Hematopoietic multipotent progenitor cell treated with erythropoietin and hydrocortisone succinate and interleukin-3 and kit ligand, for 17 days (in vitro differentiated cells): ENCODE measurements at places on chromosomes 3 and 15.

GRCh38 chr3:159855599-159856346 is 132.9 kb upstream of the IL12A start:
- DNase-seq = no peak

DNA sequence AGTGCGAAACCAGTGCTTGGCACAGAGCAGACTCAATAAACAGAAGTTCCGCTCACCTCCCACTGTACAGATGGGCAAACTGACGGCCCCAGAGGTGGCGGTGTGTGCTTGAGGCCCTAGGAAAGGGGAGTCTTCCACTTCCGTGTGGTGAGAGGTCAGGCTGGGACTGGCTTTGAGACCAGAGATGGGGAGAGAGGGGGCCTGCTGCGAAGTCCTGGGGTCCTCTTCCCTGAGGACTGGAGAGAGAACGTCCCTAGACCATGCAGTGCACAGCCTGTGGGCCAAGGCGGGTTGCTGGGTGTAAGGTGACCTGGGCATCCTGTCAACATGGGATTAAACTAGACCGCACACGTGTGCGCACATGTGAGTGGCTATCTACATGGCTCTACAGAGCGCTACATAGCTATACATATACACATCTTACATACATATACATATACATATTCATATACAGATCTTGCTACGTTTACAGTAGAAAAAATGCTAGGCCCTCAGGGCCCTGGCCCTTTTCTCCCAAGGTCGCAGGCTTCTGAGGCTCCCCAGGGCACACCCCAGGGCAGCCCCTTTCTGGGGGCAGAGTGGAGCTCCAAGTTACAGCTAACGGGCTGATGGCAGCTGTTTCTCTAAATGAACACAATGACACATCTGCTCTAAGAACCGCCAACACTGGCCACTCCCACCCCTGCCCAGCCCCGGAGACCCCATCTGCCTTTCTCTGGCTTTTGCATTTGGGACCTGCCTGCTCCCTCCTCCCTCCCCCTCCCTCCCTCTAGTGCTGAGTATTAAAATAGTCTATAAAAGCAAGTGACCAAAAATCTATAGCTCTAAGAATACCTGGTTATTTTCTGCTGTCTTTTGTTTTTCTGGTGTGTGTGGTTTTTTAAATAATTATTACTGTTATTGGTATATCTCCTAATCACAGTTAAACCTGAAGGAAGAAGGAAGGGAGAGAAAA is 47.0 kb downstream of the HCN4 start:
- DNase-seq = no peak

DNA sequence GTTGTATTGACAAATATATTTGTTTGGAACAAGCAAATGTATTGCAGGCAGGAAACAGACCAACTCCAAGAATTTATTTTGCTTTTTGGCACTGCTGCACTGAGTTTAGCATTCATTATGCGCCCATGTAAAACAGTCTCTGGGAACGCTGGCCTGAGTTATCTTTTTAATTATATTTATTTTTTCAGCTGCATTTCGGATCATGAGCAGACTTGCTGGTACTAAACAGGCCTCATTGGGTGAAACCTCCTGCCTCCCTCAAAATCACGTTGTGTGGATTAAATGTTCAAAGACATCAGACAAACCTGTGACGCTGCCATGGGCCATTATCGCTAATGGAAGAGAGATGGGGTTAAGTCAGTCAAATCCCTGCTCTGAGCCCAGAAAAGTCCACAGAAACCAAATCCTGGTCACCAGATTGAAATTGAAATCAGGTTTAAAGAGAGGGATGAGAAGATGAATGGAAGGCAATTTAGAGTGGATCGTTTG is 511.1 kb upstream of the PROK2 start:
- no peak for DNase-seq

- no peak for DNase-seq
These were observed 51.3 kb downstream of the CCK start for GRCh38 chr3:42214565-42215283.

DNA sequence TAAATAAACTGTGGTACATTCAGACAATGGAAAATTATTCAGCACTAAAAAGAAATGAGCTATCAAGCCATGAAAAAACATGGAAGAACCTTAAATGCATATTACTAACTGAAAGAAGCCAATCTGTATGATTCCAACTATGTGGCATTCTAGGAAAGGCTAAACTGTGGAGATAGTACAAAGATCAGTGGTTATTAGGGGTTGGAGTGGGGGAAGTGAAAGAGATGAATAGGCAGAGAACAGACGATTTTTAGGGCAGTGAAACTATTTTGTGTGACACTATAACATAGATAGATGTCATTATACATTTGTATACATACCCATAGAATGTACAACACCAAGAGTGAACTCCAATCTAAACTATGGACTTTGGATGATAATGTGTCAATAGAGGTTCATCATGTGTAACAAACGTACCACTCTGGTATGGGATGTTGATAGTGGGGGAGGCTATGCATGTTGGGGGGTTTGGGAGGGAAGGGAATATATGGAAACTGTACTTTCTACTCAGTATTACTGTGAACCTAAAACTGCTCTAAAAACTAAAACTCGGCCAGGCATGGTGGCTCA is 29.0 kb downstream of the RAB27A start:
- no peak for DNase-seq

- peak; percentile 74 for DNase-seq
These were observed 162.0 kb downstream of the KLF13 start for GRCh38 chr15:31488437-31489204.

DNA sequence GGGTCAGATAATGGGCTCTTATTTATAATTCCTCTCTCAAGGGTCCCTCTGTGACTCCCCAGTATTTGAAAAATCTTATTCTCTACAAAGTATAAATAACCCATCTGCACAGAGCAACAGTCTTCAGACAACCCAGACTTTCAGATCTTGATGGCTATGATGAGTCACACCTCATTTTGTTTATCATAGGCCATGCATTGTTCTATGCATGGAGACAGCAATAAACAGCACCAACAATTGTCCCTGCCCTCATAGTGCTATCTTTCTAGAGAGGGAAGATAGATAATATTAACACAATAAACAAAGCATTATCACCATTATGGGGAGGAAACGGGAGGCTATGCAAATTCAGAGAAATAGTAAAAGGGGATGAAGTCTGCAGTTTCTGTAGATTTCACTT is 13.4 kb downstream of the FHIT start:
- DNase-seq = no peak

GRCh38 chr3:46184469-46184868 is 23.6 kb downstream of the CCR1 start:
- DNase-seq = no peak

GRCh38 chr15:100537331-100537730 is 8.6 kb upstream of the CERS3 start:
- no peak for DNase-seq

DNA sequence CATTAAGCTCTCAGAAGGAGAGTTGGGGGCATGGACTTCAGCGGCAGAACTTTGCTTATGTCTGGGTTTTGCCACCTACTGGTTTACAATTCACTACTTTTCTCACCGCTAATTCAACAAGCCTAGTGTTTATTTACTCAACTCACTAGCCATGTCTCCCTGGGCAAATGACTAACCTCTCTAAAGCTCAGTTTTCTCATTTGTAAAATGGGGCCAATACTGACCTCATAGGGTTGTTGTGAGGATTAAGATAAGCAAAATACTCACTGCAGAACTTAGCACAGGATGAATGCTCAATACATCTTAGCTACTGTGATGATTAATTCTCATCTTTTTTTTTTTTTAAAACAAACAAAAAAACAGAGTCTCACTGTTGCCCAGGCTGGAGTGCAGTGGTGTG is 106.3 kb downstream of the CADPS start:
- DNase-seq = no peak

DNA sequence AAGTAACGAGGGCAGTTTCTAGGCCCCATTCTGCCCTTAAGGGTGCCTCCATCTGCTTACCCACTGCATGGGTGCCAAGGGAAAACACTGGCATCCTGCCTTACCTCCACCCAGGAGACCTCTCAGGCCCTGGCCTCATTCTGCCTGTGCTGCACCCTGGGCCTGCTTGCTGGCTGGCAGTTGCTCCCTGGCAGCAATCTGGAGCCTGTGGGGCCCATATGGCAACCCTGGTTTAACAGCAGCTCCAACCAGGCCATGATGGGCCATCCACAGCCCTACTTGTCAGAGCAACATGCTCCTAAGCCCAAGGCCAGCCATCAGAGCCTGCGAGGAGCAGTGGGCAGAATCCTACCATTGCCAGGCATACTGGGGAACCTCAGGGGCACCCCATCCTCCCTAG is 3.7 kb downstream of the C3orf18 start:
- DNase-seq = no peak

DNA sequence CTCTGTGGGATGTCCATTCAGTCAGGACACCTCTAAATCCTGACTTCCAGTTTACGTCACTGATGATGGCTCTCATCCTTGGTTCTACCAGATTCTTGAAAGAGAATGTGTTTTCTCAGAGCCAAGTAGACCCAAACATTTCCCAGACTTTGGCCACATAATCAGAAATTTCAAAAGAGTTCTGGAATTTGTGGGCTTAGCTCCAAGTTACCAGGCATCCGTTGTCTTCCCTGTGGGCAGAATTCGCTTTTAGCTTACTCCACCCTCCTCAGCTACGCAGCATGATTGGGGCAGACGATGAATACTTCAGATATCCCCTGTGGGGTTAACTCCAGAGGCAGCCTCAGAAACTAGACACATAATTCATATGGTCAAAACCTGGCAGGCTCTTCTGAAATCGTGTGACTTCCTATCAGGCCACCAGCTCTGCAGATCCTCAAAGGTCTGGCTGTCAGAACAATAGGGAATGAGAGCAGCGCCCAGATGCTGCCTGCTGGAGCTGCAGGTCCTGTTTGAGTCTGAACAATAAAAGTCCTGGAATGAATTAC is 30.6 kb downstream of the CRTC3 start:
- no peak for DNase-seq

- DNase-seq = no peak
These were observed 37.9 kb upstream of the MYH15 start for GRCh38 chr3:108548304-108548703.

- no peak for DNase-seq
These were observed 4.5 kb upstream of the PARP15 start for GRCh38 chr3:122572940-122573412.

DNA sequence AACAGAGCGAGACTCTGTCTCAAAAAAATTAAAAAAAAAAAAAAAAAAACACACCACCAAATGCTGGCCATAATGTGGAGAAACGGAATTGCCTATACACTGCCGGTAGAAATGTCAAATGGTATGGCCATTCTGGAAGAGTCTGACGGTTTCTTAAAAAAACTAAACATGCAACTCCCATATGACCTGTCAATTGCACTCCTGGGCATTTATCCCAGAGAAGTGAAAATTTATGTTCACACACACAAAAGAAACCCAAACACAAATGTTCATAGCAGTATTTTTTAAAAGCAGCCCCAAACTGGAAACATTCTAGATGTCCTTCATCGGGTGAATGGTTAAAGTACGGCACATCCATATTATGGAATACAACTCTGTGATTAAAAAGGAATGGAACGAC is 66.1 kb downstream of the LRIG1 start:
- no peak for DNase-seq

GRCh38 chr3:59862686-59863085 is 812.9 kb upstream of the CFAP20DC start:
- DNase-seq = no peak

DNA sequence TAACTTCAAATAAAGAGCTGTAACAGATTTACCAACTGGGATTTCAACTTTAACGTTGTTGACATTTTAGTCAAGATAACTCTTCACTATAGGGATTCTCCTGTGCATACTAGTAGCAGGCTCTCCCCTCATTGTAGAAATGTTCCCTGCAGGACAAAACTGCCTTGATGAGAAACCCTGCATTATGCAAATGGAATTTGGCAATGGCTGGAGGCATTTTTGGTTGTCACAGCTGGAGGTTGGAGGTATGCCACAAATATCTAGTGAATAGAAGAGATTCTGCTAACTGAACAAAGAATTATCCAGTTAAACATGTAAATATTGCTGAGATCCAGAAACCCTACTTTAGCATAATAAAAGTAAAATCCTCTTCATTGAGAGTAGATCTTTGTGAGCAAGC is 928.8 kb upstream of the ALCAM start:
- DNase-seq = no peak

GRCh38 chr3:130849091-130849552 is 44.8 kb upstream of the ATP2C1 start:
- peak; percentile 69 for DNase-seq

GRCh38 chr15:61314427-61314826 is 85.3 kb upstream of the RORA start:
- no peak for DNase-seq

- no peak for DNase-seq
These were observed 133.2 kb downstream of the ARPP21 start for GRCh38 chr3:35772381-35773015.

DNA sequence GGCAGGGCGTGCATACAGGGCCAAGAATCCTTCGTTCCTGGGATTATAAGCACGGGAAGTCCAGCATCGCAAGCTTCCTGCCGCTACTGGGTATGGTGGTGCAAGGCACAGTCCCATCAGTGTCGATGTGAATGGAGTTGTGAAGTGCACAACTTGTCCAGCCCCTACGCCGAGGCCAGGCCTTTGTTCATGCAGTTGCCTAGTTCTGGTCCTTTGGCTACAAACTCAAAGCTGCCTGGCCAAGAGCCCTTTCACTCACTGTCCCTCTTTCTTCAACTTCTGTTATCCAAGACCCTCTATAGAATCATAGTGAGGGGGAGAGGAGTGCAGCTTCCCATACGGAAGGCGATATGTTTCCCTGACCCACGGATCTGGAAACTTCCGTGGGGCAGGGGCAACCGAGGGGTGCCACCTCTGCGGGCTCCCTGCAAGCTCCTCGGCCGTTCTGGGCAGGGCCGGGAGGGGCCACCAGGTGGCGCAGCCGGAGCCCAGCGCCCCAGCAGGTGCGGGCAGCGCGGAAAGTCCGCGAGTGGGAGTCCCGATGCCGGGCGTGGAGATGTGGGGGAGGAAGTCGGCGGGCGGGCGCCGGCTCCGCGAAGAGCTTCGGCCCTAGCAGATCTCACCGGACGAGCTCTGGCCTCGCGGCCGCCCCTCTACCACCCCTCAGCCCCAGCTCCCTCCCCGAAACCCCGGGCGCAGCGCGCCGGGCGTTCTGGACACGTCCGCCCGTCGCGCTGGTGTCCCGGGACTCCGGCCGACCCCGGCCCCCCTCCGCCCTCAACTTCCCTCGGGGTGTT is 693 bp downstream of the RASGRP1 start:
- peak; percentile 12 for DNase-seq

DNA sequence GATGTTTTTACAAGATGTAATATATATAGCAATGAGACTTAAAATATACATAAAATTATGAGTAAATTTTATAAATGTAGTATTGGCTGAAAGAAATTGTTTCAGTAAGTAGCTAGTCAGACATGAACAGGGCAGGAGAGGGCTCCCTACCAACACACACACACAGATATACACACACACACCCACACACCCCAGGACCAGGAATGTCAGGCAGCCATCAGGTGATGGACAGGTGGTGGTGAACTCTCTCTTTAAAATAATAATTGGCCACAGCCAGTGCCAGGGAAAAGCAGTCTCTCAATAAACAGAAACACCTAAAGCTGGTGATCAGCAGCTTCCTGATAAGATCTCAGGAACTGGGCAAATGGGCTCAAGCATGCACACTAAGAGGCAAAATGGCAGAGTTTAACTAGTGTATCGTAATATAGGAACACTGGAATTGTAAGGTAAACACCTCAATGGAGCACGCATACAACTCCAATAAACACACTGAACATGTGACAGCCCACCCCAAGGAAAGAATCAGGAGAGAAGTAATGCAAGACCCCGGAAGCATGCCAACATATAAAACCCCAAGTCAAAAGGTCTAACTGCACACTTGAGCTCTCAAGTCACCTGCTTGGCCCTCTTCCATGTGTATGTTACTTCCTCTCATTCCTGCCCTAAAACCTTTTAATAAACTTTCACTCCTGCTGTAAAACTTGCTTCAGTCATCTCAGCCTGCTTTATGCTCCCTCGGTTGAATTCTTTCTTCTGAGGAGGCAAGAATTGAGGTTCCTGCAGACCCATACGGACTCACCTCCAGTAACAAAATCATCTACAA is 1034.1 kb upstream of the SEMA6D start:
- no peak for DNase-seq
